ENCODE measurements at places on chromosomes 16 and 17.

DNA sequence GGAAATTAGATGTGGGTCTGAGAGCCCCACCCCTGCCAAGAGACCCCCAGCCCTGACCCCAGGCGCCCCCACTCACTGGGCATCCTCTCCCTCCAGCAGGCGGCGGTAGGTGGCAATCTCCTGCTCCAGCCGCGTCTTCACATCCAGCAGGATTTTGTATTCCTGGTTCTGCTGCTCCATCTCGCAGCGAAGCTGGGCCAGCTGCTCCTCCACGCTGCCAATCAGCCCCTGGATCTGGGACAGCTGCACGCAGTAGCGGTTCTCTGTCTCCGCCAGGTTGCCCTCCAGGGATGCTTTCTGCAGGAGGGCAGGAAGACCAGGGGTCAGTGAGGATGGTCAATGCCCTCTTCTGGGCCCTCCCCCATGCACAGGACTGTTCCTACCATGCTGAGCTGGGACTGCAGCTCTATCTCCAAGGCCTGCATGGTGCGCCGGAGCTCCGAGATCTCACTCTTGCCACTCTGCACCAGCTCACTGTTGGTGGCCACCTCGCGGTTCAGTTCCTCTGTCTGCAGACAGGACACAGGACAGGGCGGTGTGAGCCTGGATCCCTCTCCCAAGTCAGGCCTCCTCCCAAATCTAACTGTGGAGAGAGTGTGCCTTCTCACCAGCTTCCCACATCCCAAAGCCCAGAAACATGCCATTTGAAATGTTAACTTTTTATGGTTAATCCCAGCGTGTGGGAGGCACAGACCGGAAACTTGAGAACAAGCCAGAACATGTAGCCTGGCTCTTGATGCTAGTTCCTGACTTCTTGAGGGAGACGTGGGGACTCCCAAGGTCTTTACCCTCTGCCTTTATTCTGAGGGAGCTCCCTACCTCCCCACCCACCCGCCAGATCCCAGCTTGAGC, 3.6 kb downstream of the KRT17 start:
- no peak for DNase-seq

GRCh38 chr17:9994761-9995160, 89.7 kb upstream of the RCVRN start:
- no peak for DNase-seq

DNA sequence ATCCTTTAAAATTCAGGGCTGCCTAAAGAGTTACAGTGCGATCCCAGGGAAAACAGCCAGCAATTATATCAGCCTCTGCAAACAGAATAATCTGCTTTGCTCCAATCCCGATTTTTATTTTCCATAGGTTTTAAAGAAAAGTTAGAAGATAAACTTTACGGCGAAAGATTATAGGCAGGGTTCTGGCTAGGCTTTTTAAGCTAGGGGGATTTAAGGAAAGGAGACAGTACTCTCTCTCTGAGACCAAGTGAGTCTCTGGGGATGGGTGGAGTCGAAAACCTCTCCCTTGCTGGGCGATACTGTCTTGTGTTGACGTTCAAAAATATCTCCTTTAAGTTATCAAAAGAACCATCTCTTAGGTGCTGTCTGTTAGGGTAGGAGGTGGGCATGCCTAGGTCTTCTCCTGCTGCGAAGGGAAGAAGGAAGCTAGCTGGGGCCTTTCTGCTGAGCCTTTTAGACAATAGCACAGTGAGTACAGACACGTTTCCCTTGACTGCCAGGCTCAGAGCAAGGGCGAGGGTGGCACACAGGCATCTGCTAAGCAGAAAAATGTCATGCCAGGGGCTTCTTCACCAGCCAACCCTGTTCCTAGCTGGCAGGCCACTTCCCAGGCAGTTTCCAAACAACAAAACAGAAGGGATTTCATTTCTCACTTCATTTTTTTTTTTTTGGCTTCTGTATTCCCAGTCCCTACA, 167.9 kb upstream of the MAF start:
- DNase-seq = no peak

GRCh38 chr16:3646348-3646920, 8.1 kb upstream of the DNASE1 start:
- no peak for DNase-seq

DNA sequence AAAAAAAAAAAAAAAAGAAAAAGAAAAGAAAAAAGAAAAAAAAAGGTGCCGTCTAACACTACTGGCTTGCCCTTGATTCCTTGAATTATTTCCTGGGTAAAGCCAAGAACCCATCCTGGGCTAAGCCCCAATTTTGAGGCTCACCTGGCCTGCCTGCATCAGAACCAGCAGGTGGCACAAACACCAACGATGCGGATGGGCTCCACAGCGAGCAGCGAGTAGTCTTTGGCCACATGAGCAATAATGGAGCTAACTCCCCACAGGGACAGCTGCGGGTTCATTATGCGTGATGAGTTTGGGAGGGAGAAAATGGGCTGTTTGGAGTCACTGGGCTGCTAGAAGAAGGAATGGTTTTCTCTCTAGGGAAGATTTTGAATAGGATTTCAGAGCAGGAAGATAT, 91.1 kb downstream of the ASIC2 start:
- no peak for DNase-seq

GRCh38 chr17:37545486-37545885, 55.8 kb downstream of the DUSP14 start:
- no peak for DNase-seq

- no peak for DNase-seq
Observed at GRCh38 chr16:57503366-57503765, 17.1 kb upstream of the DOK4 start.

DNA sequence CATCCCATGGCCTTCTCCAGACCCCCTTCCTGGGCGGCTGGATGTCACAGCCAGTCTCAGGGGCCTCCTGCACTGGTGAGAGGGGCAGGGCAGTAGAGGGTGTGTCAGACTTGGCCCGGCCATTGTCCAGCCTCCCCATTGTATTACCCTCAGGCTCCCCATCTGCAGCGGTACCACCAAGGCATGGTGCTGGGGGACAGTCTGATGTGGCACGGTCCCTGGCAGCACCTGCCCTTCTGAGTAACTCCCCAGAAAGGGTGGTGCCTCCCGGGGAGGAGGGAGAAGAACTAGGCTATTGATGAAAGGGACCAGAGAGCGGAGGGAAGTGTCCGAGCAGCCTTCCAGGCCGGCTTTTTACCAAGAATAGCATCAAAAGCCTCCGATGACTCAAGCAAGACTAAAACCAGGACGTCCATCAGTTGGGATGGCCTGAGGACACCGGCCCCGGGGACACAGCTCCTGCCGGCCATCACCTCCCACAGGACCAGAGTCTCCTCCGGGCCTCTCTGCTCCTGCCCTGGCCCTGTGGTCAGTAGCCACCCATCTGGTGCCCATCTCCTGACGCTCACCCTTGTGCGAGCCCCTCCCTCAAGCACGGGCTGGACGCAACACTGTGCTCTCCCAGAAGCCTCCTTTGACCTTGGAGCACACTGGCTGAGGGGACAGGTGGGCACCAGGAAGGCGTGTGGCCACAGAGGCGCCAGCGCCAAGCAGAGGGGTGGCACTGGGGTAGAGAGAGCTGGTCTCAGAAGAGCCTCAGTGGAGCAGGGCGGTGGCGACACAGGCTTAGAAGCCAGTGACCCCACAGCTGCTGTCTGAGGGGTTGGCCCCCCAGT, 5.8 kb upstream of the CPNE7 start:
- no peak for DNase-seq

GRCh38 chr16:85857406-85857805, 41.6 kb upstream of the IRF8 start:
- no peak for DNase-seq

All from GM04503 (cell line).